Naive thymus-derived CD8-positive, alpha-beta T cell (primary cell): ENCODE measurements at places on chromosomes 4 and X. TPM values are rescaled to one million over a fixed set of nuclear protein-coding genes. Genes with fewer than 3 reads are reported as not detected.

The GYG2 gene
- total RNA-seq: not detected

The ZCCHC18 gene
- 26.2 TPM for total RNA-seq

The MAGEB17 gene
- total RNA-seq: not detected

The TRMT2B gene
- 53.9 TPM for total RNA-seq

The SLC2A9 gene
- 3.4 TPM for total RNA-seq

The DKK2 gene
- total RNA-seq: not detected

The APLN gene
- total RNA-seq: not detected

The TRPC3 gene
- total RNA-seq: not detected

The ZNF141 gene
- 69.4 TPM for total RNA-seq

The EIF4E gene
- 75.7 TPM for total RNA-seq

The FAM241A gene
- total RNA-seq: 3.2 TPM

The TMEM47 gene
- total RNA-seq: not detected

The ANXA10 gene
- not detected for total RNA-seq

The CFI gene
- not detected for total RNA-seq

The CSN1S1 gene
- not detected for total RNA-seq

The OTC gene
- total RNA-seq: not detected

The CCDC158 gene
- total RNA-seq: not detected

The INTU gene
- 0.60 TPM for total RNA-seq

The ARMCX1 gene
- total RNA-seq: 4.4 TPM

The USP17L12 gene
- total RNA-seq: not detected

The NLRP2B gene
- total RNA-seq: not detected

The ATP2B3 gene
- not detected for total RNA-seq

The PDE6B gene
- 24.7 TPM for total RNA-seq

The ADGRA3 gene
- 2.1 TPM for total RNA-seq

The PAGE2B gene
- not detected for total RNA-seq

The PPP1R2C gene
- not detected for total RNA-seq

The SSX2B gene
- not detected for total RNA-seq

The STATH gene
- total RNA-seq: not detected

The SPARCL1 gene
- not detected for total RNA-seq

The RS1 gene
- not detected for total RNA-seq

The EXOC1 gene
- total RNA-seq: 41.3 TPM

The APBB2 gene
- total RNA-seq: 1.9 TPM

The TENM3 gene
- total RNA-seq: not detected

The MRPS18C gene
- total RNA-seq: 66.1 TPM

The NIPAL1 gene
- total RNA-seq: 2.5 TPM

The P2RY4 gene
- 0.75 TPM for total RNA-seq

The NHSL2 gene
- total RNA-seq: 0.52 TPM

The FGFBP1 gene
- not detected for total RNA-seq

The LRIT3 gene
- total RNA-seq: 0.33 TPM

The GAB1 gene
- total RNA-seq: 0.63 TPM

The HGFAC gene
- total RNA-seq: not detected

The CT45A9 gene
- not detected for total RNA-seq

The SHROOM4 gene
- total RNA-seq: not detected

The HTN1 gene
- total RNA-seq: not detected

The ODAPH gene
- total RNA-seq: not detected

The ARR3 gene
- total RNA-seq: not detected

The TSPAN7 gene
- 0.30 TPM for total RNA-seq

The AKAP4 gene
- total RNA-seq: not detected

The FAM53A gene
- 1.3 TPM for total RNA-seq

The F11 gene
- not detected for total RNA-seq

The SYN1 gene
- total RNA-seq: 0.47 TPM

The SLITRK2 gene
- total RNA-seq: not detected

The ZFP92 gene
- total RNA-seq: 0.47 TPM

The PRDM8 gene
- 11.5 TPM for total RNA-seq

The RRH gene
- total RNA-seq: not detected

The PRKG2 gene
- total RNA-seq: 5.9 TPM

The PTPN13 gene
- not detected for total RNA-seq

The ITM2A gene
- total RNA-seq: 61.1 TPM

The FAT4 gene
- total RNA-seq: 0.03 TPM
